ENCODE measurements at places on chromosomes 12 and 14. TPM values are rescaled to one million over a fixed set of nuclear protein-coding genes. Genes with fewer than 3 reads are reported as not detected.

GRCh38 chr14:96162741-96163140 lies 41.9 kb upstream of the BDKRB2 start:
- no peak for DNase-seq

KRT73 gene
- not detected for total RNA-seq

PIWIL1 gene
- not detected for total RNA-seq

KCNC2 gene
- not detected for total RNA-seq

- DNase-seq, result no peak
These were observed 56.3 kb downstream of the NIN start for GRCh38 chr14:50774542-50775267.

CNPY2 gene
- 150 TPM for total RNA-seq

BDKRB1 gene
- not detected for total RNA-seq

GRCh38 chr12:102334765-102335164 lies 137.1 kb upstream of the PMCH start:
- DNase-seq, result no peak

NGB gene
- total RNA-seq, result not detected

GRCh38 chr12:7832059-7832696 lies 40.5 kb downstream of the SLC2A14 start:
- peak; percentile 42 for DNase-seq

GRCh38 chr12:89185889-89186288 lies 166.4 kb downstream of the DUSP6 start:
- no peak for DNase-seq

DNA sequence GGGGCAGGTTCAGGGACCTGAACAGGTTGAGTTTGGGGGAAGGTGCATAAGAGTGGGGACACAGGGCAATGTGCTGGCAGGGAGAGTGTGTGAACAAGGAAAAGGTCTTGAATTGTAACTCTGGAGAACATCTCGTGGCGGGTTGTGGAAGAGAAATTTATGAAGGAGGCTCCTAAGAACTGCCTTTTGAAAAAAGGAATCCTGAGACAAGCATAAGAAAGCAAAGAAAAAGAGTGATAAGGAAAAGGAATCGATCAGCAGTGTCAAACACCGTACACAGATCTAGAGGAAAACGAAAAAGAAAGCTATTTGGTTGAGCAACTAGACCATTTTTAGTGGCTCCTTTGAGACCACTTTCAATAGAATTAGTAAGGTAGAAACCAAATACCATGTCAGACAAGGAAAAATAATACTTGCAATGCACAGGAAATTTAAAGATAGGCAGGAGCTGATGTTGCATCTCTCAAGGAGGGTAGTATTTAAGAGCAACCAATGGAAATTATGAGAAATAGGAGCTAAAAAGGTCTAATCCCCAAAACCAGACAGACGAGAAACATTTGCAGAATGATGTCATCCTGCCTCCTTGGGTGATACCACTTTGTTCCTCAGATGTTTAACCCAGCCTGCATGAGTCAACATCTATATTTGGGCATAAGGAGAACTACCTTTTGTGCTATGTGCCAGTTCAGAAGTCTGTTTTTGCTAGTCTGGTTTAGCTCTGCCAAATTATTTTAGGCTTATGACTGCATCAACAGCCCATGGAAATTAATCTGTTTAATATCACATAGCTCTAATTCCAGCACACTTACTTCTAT lies 64.5 kb upstream of the STK38L start:
- DNase-seq, result no peak

IL23A gene
- 0.17 TPM for total RNA-seq

- no peak for DNase-seq
These were observed 11.6 kb downstream of the POMT2 start for GRCh38 chr14:77309131-77309530.

GLS2 gene
- not detected for total RNA-seq

DNA sequence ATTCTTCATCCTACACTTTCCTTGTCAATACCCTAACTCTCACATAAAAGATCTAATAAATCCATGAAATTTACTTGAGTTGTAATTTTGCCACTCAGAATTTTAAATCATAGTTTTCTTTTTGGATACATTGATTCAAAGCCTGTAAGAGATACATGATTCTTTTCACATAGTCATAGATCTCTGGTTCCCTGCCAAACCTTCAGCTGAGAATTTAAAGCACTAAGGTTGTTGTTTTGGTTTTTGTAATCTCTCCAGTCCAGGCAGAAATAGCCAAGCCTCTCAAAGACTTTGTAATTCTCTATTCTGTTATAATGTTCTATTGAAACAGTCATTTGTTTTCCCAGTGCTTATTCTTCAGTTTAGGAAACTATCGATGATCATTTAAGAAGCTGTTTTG lies 273.9 kb downstream of the TRHDE start:
- no peak for DNase-seq

HOXC10 gene
- not detected for total RNA-seq

- no peak for DNase-seq
These were observed 319.1 kb upstream of the RGS6 start for GRCh38 chr14:71613168-71613567.

DNA sequence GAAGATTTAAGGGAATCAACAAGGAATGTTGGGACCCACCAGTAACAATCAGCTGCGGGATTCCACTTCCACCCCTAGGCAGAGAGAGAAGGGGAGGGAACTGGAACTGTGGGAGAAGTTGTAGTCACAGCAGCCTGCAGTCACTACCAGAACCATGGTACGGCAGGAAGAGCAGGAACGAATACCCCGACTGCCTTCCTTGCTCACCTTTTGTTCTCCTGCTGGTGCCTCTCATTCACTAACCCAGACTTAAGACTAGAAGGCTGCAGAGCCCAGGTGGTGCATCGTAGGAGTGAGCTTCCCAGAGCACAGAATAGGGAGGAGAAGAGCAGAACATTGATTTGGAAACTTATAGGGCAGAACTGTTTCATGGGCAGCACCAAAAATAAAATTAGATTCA lies 154.2 kb downstream of the DYRK2 start:
- DNase-seq, result no peak

GRCh38 chr14:34983786-34984185 lies 994 bp downstream of the SRP54 start:
- DNase-seq, result no peak

DNA sequence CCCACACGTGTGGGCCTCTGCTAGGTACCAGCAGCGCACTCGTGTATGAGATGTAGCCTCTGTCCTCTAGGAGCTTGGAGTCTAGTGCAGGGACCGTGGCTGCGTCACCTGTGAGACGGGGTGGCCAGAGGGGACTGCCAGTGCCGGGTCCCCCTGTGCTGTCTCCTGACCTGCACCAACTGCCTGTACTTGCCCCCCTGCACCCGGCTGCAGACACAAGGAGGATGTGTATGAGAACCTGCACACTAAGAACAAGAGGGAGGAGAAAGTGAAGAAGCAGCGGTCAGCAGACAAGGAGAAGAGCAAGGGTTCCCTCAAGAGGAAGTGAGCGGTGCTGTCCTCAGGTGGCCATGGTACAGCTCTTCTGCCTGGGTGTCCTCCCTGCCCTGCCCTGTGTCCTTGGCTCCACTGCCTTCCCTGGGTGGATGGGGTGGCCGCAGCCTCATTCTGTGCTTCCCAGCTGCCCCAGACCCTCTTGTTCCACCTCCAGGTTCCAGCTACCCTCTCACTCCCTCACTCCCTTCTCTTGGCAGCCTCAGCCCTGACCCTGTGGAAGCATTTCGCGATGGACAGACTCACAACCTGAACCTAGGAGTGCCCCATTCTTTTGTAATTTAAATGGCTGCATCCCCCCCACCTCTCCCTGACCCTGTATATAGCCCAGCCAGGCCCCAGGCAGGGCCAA lies 9.6 kb downstream of the PTPN6 start:
- no peak for DNase-seq

GRCh38 chr14:44657696-44658388 lies 150.8 kb upstream of the FSCB start:
- DNase-seq, result peak; percentile 15

DNA sequence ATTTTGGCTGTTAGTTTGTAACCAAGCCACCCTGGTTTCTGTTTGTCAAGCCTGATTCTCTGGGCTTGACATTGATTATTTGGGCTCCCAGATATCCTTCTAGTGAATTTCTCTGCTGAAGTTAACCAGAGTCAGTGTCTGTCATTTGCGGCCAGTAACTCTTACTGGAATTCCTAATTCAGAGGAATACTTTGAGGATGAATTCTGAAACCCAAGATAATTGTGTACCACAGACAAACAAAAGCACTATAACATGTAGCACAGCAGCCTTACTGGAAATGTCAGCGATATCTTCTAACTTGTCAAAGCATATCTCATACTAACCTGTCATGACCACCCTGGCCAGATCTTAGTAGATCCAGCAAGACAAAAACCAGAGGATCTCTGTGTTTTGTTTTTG lies 84.4 kb upstream of the HIF1A start:
- no peak for DNase-seq

GRCh38 chr12:5022465-5023061 lies 21.1 kb upstream of the KCNA5 start:
- peak; percentile 30 for DNase-seq

SDSL gene
- total RNA-seq, result 2.5 TPM

CCDC77 gene
- total RNA-seq, result 31.8 TPM

- DNase-seq, result no peak
These were observed 4.7 kb downstream of the LTB4R start for GRCh38 chr14:24315807-24316596.

TSPAN19 gene
- 0.10 TPM for total RNA-seq

GRCh38 chr12:122687086-122687485 lies 16.1 kb downstream of the HCAR2 start:
- DNase-seq, result no peak

- DNase-seq, result no peak
These were observed 184.2 kb downstream of the KCNA5 start for GRCh38 chr12:5227708-5228373.

DNA sequence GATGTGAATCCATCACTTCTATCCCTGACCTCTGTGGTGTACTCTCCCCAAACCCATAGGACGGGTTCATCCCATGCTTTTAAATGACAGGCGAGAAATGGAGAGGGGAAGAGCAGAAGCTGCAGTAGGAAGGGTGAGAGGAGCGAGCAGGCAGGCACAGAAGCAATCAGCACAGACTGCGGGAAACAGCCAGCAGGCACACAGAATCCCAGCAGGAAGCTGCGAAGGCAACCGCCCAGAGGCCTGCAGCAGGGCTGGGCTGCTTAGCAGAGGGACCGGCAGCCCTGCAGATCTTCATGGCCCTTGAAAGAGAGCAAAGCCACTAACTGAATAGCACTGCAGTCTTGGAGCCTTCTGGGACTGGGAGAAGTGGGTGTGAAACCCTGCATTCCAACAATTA lies 287.0 kb upstream of the FKBP4 start:
- no peak for DNase-seq

ALG10 gene
- 13.1 TPM for total RNA-seq

GRCh38 chr12:118959985-118960560 lies 21.3 kb upstream of the SRRM4 start:
- no peak for DNase-seq

DNA sequence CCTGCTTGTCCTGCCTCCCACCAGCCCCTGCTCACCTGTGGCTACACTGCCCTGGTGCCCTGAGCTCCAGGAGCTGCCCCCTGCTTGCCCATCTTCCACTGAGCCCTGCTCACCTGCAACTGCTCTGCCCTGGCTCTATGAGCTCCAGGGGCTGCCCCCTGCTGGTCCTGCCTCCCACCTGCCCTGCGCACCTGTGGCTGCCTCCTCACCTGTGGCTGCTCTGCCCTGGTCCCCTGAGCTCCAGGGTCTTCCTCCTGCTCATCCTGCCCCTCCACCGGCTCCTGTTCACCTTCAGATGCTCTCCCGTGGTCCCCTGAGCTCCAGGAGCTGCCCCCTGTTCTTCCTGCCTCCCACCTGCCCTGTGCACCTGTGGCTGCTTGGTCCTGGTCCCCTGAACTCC lies 247.6 kb downstream of the TMEM121 start:
- no peak for DNase-seq

DNA sequence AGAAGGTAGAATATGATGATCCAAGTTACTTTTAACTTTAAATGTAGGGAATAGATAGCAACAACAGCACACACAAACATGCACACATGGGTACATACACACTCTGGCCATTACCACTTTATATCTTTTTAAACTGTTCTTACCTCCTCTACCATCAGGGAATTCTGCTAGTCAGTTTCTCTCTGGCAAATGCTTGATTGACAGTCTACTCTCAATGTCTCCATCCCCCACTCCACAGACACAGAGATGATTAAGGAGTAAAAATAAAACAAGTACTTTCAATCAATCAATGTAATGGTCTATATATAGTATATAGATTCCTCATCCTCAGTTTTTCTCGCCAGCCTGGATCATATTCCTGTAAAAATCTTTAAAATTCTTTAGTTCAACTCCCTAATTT lies 16.1 kb upstream of the STRN3 start:
- no peak for DNase-seq

DNA sequence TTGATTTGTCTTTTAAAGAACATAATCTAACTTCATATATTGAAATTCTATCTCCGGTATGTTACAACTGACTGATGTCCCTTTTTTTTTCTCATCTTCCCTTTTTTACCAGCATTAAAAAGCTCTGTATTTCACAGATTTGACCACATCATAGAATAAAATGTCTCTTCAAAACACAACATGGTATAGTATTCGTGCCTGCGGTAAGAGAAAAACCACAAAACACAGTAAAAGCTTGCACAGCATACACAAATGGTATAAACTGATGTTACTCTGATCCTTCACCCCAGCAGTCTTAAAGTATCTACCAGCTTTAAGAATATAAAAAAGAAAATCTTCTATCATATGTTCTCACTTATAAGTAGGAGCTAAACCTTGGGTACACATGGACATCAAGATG lies 83.4 kb downstream of the HECTD1 start:
- no peak for DNase-seq

PTCSC3 gene
- not detected for total RNA-seq

GRCh38 chr12:19778172-19778571 lies 338.9 kb downstream of the AEBP2 start:
- DNase-seq, result no peak

- DNase-seq, result no peak
These were observed 192.2 kb upstream of the ARHGAP5 start for GRCh38 chr14:31884776-31885379.
